Stimulated activated CD4-positive, alpha-beta T cell treated with anti-CD3 and anti-CD28 coated beads, Interleukin-1b, Interleukin-23, amount 100 ng/mL, for 1 hour (primary cell): ENCODE measurements at places on chromosomes 11 and 22.

DNA sequence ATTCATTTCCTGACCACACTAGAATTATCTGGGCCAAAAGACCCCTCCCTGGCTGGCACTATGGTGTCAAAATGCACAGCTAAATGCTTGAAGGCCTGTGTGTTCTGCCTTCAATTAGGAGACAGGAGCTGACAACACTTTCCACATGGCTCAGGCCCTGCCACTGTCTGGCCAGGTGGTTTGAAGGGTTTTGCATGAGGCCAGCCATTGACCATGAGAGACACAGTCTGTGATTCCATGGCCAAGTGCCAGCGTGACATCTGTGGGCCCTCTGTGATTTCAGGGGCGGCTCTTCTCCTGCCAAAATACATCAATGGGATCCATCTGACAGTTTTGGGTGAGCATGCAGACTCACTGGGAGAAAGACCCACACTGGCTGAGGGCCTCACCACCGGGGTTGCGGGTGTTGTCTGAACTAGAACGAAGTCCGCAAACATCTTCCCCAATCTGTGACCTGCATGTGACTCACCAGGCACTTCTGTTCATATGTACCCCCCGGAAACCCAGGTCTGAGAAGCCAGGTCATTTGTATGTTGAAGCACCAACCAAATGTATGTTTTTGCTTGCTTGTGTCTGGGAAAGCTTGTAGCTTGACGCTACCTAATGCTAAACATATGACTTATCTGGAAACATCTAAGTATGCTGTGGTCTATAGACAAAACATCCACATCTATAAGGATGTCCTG lies 20.7 kb upstream of the NAV2 start:
- DNase-seq = no peak

DNA sequence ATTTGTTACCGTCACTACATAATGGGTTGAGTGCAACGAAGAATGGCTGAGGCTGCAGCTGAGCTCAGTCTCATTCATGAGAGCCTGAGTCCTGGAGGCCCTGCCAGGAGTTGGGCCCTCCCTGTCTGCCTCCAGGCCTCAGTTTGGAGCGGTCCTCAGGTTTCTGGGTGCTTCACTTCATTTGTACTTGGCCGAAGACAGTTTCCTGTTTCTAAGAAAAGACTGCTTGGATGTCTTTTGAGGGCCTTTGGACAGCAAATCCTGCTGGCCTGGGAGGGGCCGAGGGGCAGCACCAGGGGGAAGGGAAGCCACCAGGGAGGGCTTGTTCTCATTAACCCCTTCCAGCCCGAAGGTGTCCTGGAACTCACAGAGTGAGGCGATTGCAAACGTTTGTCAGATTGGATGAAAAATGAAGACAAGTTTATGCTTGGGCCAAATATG lies 163.1 kb downstream of the ETS1 start:
- no peak for DNase-seq

GRCh38 chr11:9834291-9834690 lies 170.4 kb downstream of the SWAP70 start:
- DNase-seq = no peak

DNA sequence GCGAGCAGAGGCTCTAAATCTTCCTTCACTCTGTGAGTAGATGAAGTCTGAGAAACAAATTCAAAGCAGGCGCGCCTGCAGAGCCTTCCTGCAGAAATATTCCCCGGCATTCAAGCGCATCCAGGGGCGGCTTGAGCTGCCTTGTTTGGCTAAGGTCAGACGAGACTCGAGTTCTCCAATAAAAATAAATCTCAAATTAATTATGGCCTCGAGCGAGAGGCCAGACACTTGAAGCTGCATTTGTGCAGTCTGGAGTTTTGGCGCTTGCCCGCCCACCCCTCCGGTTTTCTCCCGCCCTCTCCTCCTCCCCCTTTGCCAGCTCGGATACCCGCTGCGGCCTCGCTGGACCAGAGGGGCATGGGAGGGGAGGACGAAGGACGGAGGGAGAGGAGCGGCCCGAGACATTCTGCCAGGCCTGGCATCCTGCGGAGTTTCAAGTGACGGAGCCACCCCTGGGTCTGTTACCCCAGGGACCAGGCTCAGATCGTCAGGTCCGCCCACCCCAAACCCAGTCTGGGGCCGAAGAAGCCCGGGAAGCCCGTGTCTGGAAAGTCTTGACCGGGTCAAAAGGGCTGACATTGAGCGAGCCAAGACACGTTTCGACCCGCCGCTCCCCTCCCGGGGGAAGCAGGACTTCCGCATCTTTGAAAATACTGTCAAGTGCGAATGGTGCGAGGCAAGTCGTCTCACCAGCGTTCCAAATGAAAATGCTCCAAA lies 3.8 kb upstream of the FLI1 start:
- no peak for DNase-seq

- no peak for DNase-seq
Measured at GRCh38 chr11:69923196-69923595, 104.0 kb upstream of the FGF3 start.

- DNase-seq = no peak
Measured at GRCh38 chr22:35191412-35191811, 65.9 kb upstream of the HMGXB4 start.

DNA sequence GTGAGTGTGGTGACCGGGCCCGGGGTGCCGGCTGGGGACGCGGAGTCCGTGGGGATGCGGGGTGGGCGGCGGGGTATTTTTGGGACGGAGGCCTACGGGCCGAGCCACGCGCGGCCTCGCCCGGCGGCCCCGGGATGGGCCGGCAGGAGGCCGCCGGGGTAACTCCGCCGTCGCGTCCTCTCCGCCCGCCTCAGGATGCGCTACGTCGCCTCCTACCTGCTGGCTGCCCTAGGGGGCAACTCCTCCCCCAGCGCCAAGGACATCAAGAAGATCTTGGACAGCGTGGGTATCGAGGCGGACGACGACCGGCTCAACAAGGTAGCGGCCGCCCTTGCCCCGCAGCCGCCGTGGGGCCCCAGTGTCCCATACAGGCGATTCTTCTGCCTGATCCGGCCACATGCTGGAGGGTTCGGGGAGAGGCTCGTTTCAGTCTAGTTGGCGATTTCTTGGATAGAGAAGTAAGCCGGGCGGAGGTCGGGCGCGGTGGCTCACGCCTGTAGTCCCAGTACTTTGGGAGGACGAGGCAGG lies 337 bp downstream of the RPLP2 start:
- no peak for DNase-seq

GRCh38 chr11:116173941-116174911 lies 598.6 kb downstream of the BUD13 start:
- DNase-seq = no peak

DNA sequence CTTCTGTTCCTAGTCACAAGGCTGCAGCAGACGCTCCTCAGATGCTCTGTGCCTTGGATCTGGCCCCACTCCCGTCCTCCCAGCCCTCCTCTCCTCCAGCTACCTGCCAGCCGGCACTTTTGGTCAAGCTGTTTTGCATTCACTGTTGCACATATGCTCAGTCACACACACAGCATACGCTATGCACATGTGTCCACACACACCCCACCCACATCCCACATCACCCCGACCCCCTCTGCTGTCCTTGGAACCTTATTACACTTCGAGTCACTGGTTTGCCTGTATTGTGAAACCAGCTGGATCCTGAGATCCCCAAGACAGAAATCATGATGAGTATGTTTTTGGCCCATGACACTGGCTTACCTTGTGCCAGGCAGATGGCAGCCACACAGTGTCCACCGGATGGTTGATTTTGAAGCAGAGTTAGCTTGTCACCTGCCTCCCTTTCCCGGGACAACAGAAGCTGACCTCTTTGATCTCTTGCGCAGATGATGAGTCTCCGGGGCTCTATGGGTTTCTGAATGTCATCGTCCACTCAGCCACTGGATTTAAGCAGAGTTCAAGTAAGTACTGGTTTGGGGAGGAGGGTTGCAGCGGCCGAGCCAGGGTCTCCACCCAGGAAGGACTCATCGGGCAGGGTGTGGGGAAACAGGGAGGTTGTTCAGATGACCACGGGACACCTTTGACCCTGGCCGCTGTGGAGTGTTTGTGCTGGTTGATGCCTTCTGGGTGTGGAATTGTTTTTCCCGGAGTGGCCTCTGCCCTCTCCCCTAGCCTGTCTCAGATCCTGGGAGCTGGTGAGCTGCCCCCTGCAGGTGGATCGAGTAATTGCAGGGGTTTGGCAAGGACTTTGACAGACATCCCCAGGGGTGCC lies 109.8 kb downstream of the BCR start:
- peak; percentile 7 for DNase-seq

DNA sequence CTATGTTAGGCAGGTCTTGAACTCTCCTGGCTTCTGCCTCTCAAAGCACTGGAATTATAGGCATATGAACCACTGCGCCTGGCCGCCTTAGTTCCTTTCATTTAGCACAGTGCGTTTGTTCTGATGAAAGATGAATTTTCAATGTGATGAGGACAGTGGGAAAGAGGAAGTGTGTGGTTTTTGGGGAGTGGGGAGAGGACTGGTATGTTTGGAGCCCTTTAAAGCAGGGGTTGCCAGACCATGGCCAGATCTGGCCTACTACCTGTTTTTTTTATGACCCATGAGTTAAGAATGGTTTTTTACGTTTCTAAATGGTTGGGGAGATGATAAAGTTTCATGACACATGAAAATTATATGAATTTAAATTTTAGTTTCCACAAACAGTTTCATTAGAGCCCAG lies 12.5 kb downstream of the ATXN10 start:
- no peak for DNase-seq

- DNase-seq = no peak
Measured at GRCh38 chr11:130806746-130807145, 109.5 kb downstream of the SNX19 start.

GRCh38 chr11:45333001-45333971 lies 47.1 kb upstream of the SYT13 start:
- no peak for DNase-seq

DNA sequence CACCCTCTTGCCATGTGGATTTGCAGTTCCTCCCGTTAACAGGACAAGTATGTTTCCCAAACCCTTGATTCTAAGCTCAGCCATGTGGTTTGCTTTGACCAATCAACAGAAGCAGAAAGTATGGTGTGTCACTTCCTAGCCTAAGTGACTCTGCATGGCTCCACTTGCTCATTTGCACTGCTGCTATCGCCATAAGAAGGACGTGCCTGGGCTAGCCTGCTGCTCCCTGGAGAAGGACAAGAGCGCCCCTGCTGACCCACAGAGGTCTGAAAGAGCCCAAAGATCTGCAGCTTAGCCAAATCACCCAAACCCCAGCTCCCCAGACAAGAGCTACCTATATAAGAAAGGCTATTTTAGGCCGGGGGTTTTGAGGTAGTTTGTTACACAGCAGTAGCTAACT lies 18.0 kb downstream of the TBRG1 start:
- DNase-seq = no peak

DNA sequence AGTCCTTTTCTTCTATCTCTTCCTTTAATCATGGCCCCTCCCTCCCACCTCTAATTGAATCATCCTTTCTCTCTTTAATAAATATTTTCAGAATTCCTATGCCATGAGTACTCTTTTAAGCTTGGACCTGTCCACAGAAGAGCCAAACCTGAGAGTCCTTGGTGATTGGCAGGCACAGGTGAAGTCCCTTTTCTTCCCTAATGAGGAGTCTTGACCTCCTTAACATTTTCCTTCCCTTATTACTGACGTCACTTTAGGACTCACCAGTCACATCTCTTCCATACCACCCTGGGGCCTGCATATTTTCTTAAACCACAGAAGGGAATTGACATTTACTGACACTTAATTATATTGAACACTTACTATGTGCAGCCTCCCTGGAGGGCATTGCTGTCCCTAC lies 41.0 kb upstream of the RASSF10 start:
- DNase-seq = no peak

DNA sequence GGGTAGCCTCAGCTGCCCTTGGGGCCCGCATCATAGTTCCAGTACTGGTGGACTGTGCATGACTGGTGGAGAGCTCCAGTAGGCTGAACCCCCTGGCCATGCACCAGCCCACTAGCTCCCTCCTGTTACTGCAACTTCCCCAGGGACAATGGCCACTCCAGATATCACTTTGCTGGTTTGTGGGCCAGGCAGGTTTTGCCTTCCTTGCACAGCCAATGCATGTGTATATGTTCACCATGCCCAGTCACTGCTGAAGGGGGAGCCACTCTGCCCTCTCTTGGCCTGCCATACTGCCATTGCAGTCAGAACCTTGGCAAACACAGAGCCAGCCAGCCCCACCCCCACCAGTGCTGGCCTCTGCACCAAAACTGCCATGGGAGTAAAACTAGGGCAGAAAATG lies 2095.3 kb upstream of the RAG2 start:
- DNase-seq = no peak

- no peak for DNase-seq
Measured at GRCh38 chr11:80379620-80380278, 938.9 kb upstream of the TENM4 start.

GRCh38 chr11:13183094-13183825 lies 94.3 kb upstream of the BMAL1 start:
- no peak for DNase-seq

DNA sequence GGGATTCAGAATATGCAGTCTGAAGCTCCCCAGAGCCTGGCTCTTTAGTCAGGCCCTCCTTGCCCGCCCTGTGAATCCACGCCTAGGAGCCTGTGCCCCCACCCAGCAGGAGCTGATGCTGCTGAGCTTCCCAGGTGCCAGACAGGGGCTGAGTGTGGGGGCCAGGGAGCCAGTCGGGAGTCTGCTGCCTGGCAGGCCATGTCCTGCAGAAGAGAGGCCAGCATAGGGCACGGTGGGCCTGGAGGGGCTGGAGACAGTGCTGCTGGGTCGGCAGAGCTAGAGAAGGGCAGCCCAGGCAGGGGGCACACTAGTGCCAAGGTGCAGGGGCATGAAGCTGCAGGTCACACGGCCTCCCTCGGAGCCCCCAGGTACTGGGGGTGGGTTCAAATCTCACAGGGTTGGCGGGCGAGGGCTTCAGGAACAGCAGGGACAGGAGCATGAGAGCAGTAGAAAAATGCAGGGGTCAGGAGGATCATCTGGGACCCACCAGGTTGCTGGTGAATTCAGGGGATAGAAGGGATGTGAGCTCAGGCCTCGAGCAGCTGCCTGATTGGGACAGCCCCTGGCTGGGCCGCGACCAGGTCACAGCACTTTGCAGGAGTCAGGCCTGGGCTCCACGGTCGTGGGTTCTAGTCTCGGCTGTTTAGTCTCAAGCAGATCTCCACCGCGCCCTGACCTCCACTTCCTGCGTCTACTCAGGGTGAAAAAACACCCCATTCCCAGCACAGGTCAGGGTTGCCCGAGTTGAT lies 4.1 kb upstream of the SEPTIN5 start:
- DNase-seq = no peak

GRCh38 chr22:29310863-29311339 lies 4.5 kb downstream of the GAS2L1 start:
- DNase-seq = no peak

GRCh38 chr11:33257897-33258630 lies 883 bp downstream of the HIPK3 start:
- DNase-seq = peak; percentile 27

GRCh38 chr11:108698844-108699642 lies 34.2 kb downstream of the DDX10 start:
- DNase-seq = no peak
